ENCODE measurements at places on chromosomes 3 and 15.

DNA sequence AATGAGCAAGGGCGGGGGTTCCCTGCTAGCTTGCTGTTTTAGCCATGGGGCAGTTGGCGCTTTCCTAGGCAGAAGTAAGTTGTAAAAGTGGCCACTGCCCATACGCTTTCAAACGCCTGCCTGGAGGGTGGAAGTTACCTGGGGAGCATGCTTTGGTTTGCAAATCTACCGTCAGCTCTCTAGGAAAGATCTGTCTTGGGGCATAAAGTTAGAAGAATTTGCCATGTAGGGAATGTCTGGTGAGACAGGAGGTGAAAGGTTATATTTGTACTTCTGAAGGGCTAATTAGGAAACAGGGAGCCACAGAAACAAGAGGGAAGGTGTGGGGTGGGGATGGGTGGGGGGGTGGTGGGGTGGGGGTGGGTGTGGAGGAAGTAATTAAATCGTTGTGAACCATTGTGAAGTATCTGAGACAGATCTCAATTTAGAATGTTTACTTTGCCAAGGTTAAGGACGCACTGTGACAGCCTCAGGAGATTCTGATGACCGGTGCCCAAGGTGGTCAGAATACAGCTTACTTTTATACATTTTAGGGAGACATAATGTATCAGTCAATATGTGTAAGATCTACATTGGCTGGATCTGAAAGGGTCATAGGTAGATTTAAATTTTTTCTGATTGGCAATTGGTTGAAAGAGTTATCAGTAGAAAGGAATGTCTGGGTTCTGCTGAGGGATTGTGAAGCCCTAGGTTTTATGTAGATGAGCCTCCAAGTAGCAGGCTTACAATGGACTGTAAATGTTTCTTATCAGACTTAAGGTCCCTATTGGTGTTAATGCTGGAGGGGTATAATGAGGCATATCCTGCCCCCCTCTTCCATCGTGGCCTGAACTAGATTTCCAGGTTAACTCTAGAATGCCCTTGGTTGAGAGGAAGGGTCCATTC is 62.0 kb upstream of the GCNT3 start:
- no peak for DNase-seq

- DNase-seq = no peak
Measured at GRCh38 chr15:31278544-31279220, 48.0 kb upstream of the KLF13 start.

DNA sequence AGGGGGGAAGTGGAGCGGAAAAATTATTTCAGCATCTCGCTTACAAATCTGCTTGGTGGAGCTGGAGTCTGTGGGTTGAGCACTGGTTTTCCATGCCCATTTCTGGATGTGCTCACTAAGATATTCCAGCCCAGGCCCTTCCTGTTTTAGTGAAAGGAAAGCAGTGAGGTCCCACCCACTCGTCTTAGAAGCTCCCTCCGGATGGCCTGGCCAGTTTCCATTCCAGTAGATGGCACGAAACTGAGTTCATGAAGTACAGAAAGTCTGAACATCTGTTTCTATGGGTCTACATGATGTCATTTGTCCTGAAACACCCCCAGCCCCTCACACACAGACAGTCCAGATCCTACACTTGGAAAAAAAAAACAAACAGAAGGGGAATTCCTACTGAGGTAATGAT is 31.9 kb upstream of the THSD4 start:
- no peak for DNase-seq

DNA sequence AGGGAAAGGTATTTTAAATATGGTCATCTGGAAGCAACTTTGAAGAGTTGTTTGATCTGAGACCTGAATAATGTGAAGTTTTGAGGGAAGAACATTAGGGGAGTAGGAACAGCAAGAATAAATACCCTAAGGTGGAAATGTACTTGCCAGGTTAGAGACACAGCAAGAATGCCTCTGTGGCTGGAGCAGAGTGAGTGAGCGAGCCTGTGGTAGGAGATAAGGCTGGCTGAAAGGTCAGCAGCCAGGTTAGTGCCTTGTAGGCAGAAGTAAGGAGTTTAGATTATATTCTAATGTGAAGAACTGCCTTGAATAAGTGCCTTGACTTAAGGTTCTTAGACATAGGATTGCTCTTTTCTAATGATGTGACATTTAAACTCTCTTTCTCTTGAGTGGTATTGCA is 18.3 kb downstream of the LRRC49 start:
- DNase-seq = no peak

- no peak for DNase-seq
Measured at GRCh38 chr3:116442331-116443021, 2.8 kb downstream of the LSAMP start.

DNA sequence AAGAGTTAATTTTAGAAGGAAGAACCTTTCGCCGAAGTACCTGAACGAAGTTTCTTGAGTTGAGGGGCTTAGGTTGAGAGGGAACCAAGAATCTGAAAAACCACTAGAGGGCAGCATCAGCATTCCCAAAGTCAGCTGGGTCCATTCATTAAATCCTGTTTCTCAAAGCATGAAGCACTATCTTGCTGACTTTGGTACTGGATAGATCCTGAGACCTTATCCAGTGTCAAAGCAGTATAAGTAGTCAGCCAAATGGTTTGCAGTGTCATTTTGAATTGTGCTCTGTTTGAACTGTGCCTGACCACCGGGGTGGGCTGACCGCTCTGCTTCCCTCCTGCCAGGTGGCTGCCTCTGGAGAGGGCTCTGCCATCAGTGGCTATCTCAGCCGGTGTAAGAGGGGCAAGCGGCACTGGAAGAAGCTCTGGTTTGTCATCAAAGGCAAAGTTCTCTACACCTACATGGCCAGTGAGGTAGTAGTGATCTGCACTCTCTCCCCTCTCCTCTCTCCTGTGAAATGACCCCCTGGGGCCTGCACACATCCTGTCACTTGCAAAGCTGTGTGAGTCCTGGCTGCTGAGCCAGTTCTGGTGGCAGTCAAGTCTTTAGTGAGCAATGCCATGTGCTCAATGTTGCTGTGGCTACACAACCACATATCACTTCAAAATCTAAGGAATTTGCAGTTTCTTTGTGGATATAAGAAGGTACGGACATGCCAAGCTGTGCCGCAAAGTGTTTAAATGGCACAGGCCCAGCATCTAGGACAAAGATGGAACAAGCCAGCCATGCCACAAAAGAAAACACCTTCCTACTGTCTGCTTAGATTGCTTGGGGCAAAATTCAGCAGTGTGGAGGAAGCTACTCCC is 21.4 kb upstream of the NR2C2 start:
- DNase-seq = peak; percentile 56

GRCh38 chr3:14290631-14291385 is 111.6 kb upstream of the SLC6A6 start:
- DNase-seq = no peak

DNA sequence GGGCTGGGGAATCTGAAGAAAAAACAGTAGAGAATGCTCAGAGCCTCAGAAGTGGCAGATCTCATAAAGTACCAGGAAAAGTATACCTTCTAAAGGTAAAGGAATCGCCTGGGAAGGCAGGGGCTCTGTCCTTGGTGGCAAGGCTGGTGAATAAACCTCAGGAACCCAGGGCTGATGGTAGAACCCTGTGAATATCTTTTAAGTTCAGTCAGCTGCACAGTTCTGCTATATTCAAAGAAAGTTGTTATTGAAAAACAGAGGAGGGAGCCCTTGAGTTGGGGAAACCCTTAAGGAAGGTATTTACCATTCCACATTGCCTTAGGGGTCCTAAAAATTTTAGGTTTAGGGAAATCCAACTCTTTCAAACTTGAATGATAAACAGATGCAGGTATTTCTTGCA is 31.2 kb downstream of the ZPLD1 start:
- DNase-seq = no peak

- DNase-seq = peak; percentile 78
Measured at GRCh38 chr3:13648060-13649001, 99.4 kb downstream of the FBLN2 start.

DNA sequence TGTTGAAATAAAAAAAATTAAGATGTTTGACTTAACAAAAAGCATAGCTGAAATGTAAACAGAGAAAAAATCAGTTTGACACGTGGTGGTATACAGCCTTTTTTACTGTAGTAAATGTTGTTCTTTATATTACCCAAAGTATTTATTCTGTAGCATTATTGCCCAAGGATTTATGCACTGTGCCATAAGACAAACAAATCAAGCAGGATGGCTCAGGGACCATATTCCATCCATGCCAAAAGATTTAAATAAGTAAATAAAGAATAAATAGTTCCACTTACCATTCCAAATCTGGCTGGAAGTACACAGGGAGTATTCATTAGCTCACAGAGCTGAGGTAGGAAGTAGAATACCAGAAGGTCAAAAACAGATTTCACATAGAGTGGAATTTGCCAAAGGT is 666.7 kb upstream of the CADM2 start:
- DNase-seq = no peak

DNA sequence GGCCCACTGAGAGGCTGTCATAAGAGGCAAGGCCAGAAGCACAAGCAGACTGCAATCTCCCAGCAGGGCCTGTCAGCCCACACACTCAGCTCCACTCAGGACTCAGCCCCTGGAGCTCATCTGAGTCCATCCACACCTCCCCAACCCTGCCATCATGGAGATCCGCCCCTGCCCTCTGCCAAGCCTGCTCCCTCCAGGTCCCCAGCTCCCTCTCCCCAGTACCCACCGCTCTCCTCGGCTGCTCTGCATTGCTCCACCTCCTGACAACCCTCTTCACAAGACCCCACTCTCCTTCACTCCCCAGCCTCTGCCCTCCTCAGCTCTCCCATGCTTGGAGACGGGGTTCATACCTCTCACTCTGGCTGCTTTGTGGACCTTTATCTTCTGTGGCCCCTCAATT is 11.1 kb downstream of the POC1A start:
- no peak for DNase-seq

DNA sequence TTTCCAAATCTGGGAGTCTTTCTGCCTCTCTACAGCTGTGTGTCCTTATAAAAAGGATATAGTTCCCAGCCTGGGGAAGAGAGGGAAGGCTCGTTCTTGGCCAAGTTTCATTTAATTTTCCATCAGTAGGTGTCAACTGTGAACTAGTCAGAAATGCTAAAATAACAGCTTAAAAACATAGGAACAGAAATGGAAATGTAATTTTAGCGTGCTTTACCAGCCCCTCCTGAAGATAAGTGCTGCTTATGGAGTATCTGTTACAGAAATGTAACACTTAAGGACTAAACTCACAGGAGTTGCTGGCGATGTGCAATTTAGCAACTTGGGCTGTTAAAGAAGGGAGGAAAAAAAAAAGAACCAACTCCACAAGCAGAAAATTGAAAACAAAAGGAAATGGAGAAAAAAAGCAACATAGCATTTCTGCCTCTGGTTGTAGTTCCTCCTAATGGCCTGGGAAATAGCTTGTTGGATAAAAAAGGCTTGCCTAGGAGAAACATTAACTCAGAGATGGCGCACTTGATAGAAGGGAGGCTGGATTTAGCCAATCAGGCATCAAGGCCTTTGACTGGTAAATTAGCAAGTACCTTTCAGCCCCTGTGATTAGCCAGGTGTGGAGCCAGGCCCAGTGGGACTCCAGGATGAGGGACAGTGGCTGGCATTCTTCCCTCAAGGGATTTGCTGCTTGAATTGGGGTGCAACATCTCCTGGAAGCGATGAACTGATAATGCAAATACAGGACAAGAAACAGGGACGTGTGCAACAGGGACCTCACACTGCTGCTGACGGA is 84.3 kb downstream of the RPLP1 start:
- DNase-seq = no peak

Measured in CD4-positive, alpha-beta T cell treated with Interleukin-12 subunit alpha and Interleukin-12 subunit beta, for 1 hour (primary cell).